Astrocyte (in vitro differentiated cells and primary cell): ENCODE measurements at places on chromosomes 2 and 18. TPM values are rescaled to one million over a fixed set of nuclear protein-coding genes. Genes with fewer than 3 reads are reported as not detected.

GRCh38 chr2:10531874-10532637 is 83.9 kb upstream of the ODC1 start:
- DNase-seq, result no peak
- H3K4me3 ChIP-seq, result no peak overlapping the region
- H3K36me3 ChIP-seq, result no peaks in the 10 kb centered on the region
- peaks cover 16% of the 10 kb centered on the region for H3K4me1 ChIP-seq

DNA sequence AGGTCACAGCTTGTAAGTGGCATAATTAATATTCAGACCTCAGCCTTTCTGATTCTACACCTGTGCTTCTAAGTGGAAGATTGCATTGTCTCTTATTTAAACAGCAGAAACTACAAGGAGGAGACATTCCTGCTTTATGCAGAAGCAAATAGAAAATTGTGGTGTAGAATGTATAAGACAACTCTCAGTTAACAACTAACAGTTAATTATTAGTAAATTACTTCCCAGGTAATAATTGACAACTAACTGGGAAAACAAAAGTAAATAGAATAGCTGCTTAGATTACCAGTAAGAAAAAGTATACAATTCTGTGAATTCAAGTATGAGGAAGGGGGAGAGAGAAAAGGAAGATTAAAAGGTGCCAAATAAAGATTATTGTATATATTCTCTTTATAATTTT is 1210.5 kb upstream of the GYPC start:
- H3K27ac ChIP-seq, result no peak overlapping the region
- H3K4me1 ChIP-seq, result no peaks in the 10 kb centered on the region
- no peaks in the 10 kb centered on the region for H3K27me3 ChIP-seq
- no peak for DNase-seq
- H3K4me3 ChIP-seq, result no peak overlapping the region

- H3K4me1 ChIP-seq, result peaks cover 8% of the 10 kb centered on the region
- no peaks in the 10 kb centered on the region for H3K27me3 ChIP-seq
- H3K4me3 ChIP-seq, result no peak overlapping the region
- H3K36me3 ChIP-seq, result no peaks in the 10 kb centered on the region
Observed at GRCh38 chr18:67400502-67401117, 115.9 kb downstream of the DSEL start.

- H3K36me3 ChIP-seq, result no peaks in the 10 kb centered on the region
- DNase-seq, result no peak
- H3K27me3 ChIP-seq, result no peaks in the 10 kb centered on the region
- H3K27ac ChIP-seq, result no peak overlapping the region
Observed at GRCh38 chr2:59986511-59986910, 566.9 kb downstream of the BCL11A start.

- peak; percentile 39 for DNase-seq
- H3K27ac ChIP-seq, result no peak overlapping the region
- H3K4me3 ChIP-seq, result no peak overlapping the region
- peaks cover 10% of the 10 kb centered on the region for H3K27me3 ChIP-seq
- H3K36me3 ChIP-seq, result no peaks in the 10 kb centered on the region
- peaks cover 5% of the 10 kb centered on the region for H3K4me1 ChIP-seq
Observed at GRCh38 chr18:62437235-62438017, 85.4 kb upstream of the ZCCHC2 start.

DNA sequence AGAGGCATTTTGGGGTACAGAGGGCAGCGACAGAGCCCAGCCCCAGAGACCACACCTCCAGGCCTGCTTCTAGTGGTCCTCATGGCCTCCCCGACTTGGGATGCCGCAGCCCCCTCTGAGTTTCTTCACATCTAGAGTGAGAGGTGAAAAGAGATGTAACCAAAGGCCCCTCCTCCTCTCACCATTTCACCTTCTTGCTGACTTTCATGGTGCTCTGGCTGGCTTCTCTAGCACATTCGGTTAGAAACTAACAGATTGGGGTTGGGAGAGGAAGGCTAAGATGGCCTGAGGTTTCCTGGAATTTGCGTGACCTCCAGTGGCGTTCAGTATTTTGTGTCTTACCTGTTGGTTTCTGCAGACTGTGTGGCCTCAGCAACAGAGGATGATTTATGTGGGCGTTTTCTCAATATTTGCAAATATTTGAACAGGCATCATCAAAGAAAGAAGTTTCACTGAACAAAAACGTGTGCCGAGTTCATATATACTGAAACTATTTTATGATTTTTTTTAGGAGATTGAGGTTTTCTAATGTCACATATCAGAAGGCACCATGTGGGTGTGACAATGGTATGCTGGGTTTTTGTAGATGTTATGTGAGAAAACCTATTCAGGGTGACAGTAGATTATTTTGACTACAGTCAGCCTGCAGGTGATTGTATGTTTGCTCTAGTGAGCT is 69.9 kb upstream of the BCL2L11 start:
- no peaks in the 10 kb centered on the region for H3K36me3 ChIP-seq
- H3K27me3 ChIP-seq, result peaks cover 25% of the 10 kb centered on the region
- no peaks in the 10 kb centered on the region for H3K4me1 ChIP-seq
- no peak for DNase-seq

DNA sequence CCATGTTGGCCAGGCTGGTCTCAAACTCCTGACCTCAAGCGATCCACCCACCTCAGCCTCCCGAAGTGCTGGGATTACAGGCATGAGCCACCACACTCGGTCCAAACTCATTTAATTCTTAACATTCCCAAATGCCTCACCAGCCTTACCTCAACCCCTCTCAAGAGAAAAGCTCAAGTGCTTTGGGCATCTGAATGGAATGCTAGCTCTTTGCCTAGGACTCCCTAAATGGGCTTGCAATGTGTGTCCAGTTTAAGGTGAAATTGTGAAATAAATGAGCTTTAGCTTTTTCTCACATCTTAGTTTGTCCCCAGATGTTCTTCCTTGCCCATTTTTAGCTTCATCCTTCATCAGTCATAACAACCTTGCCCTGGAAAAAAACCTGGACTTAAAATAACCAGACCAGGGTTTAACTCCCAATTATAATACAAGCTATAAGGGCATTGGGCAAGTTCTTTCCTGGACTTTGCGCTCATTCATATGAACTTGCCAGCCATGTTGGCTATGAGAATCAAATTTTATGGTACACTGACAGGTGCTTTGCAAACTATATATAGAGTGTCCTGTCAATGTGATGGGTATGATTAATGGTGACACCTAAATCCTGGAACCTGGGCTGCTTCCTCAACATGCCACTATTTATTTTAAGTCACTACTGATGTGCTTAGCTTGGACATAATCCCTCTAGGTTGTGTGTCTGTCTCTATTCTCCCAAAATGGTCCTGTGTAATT is 95.1 kb upstream of the SERPINE2 start:
- no peaks in the 10 kb centered on the region for H3K36me3 ChIP-seq
- H3K27ac ChIP-seq, result no peak overlapping the region
- H3K4me1 ChIP-seq, result no peaks in the 10 kb centered on the region
- H3K27me3 ChIP-seq, result no peaks in the 10 kb centered on the region
- H3K4me3 ChIP-seq, result no peak overlapping the region
- DNase-seq, result peak; percentile 48

- H3K4me3 ChIP-seq, result no peak overlapping the region
- no peaks in the 10 kb centered on the region for H3K27me3 ChIP-seq
- H3K36me3 ChIP-seq, result no peaks in the 10 kb centered on the region
- DNase-seq, result no peak
- H3K4me1 ChIP-seq, result peaks cover 9% of the 10 kb centered on the region
- H3K27ac ChIP-seq, result no peak overlapping the region
Observed at GRCh38 chr2:120898496-120898895, 162.8 kb downstream of the GLI2 start.

DNA sequence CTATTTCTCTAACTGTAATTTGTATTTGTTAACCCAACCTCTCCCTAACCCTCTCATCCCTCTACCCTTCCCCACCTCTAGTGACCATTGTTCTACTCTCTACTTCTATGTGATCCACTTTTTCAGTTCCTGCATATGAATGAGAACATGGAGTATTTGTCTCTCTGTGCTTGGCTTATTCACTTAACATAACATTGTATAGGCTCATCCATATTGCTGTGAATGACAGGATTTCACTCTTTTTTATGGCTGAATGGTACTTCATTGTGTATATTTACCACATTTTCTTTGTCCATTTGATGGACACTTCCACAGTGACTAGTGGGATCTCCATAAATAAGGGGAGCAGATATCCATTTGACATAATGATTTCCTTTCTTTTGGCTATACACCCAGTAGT is 103.7 kb downstream of the PLEKHM3 start:
- no peak overlapping the region for H3K27ac ChIP-seq
- H3K4me3 ChIP-seq, result no peak overlapping the region
- DNase-seq, result no peak
- peaks cover 8% of the 10 kb centered on the region for H3K4me1 ChIP-seq

- no peak overlapping the region for H3K4me3 ChIP-seq
- H3K27ac ChIP-seq, result no peak overlapping the region
- no peaks in the 10 kb centered on the region for H3K36me3 ChIP-seq
- peaks cover 8% of the 10 kb centered on the region for H3K4me1 ChIP-seq
- no peaks in the 10 kb centered on the region for H3K27me3 ChIP-seq
Observed at GRCh38 chr2:39618736-39619135, 47.0 kb upstream of the TMEM178A start.

- no peak overlapping the region for H3K4me3 ChIP-seq
- H3K27me3 ChIP-seq, result no peaks in the 10 kb centered on the region
- DNase-seq, result no peak
- H3K36me3 ChIP-seq, result no peaks in the 10 kb centered on the region
- no peaks in the 10 kb centered on the region for H3K4me1 ChIP-seq
Observed at GRCh38 chr2:37550190-37550589, 121.3 kb downstream of the CDC42EP3 start.

DNA sequence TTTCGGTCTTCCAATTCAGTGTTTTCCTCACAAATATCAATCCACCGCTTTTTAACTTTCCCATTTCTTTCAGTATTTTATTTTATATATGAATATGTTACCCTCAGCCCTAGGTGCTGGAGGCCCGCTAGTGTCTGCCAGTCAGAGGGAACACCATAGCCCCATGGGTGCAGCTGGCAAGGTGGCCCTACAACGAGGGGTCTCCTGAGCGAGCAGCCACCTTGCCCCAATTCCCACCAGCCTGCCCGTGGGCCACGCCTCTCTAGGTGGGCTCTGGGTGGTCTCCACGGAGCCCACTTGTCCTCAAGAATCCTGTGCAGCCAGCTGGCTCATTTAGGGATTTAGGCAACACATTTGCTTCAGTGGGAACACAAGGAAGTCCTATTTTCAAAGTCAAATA is 72.5 kb upstream of the RGPD5 start:
- H3K4me3 ChIP-seq, result no peak overlapping the region
- no peaks in the 10 kb centered on the region for H3K36me3 ChIP-seq
- DNase-seq, result no peak
- no peaks in the 10 kb centered on the region for H3K4me1 ChIP-seq

- H3K4me1 ChIP-seq, result no peaks in the 10 kb centered on the region
- H3K4me3 ChIP-seq, result no peak overlapping the region
- DNase-seq, result no peak
- H3K27me3 ChIP-seq, result no peaks in the 10 kb centered on the region
Observed at GRCh38 chr2:41621563-41621962, 426.3 kb upstream of the PKDCC start.

- no peaks in the 10 kb centered on the region for H3K36me3 ChIP-seq
- no peak overlapping the region for H3K27ac ChIP-seq
- no peaks in the 10 kb centered on the region for H3K27me3 ChIP-seq
- H3K4me1 ChIP-seq, result no peaks in the 10 kb centered on the region
- no peak overlapping the region for H3K4me3 ChIP-seq
Observed at GRCh38 chr2:49754381-49754780, 600.1 kb upstream of the FSHR start.

DNA sequence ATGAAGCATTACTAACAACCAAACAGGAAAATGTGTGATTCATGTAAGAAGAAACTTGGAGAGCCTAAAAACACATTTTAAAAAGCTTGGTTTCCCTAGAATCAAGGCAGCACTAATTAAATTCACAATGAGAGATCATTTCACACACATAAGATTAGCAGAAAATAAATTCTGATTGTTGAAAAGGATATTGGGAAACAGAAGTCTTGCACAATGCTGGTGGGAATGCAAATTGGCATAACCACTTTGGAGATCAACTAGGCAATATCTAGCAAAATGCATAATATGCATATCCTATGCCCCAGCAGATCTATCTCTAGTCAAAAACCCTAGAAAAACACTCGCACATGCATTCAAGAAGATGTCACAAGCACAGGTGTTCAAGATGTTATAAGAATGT is 75.3 kb upstream of the SIX3 start:
- no peaks in the 10 kb centered on the region for H3K36me3 ChIP-seq
- no peak overlapping the region for H3K4me3 ChIP-seq
- H3K4me1 ChIP-seq, result no peaks in the 10 kb centered on the region
- H3K27me3 ChIP-seq, result peaks cover 6% of the 10 kb centered on the region
- no peak for DNase-seq
- no peak overlapping the region for H3K27ac ChIP-seq

DNA sequence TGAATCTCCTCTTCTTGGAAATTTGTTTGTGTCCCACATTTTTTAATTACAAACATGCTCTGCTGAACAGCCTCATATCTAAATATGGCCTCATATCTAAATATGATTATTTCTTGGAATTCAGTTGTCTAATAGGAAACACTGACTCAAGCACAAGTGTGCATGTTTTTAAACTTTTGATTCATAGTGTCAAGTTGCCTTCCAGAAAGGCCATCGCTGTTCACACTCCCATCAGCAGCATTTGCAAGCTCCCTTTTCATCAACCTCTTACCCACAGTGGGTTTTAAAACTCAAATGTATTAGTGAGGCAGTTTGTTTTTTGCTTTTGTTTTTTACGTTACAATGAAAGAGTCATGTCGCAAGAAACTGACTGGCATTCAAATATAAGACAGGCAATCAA is 65.2 kb upstream of the SMAD2 start:
- H3K4me1 ChIP-seq, result no peaks in the 10 kb centered on the region
- H3K27ac ChIP-seq, result no peak overlapping the region

DNA sequence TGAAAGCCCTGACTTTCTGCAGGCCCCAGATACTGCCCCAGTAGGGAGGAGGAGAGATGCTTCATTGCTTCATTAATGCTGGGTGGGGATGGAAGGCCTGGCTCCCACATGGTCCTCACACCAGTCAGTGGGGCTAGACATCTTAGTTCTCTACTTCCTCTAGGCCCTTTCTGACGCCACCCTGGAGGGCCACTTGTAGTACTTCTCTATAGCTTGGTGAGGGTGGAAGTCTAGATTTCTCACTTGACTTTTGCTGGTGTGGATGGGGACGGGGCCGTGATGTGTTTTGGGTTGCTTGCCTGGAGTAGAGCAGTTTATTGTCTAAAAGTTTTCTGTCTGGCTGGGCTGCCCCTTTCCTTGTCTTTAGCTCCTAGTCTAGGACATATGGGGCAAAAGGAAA is 18.7 kb downstream of the MERTK start:
- peaks cover 4% of the 10 kb centered on the region for H3K4me1 ChIP-seq
- H3K27ac ChIP-seq, result no peak overlapping the region
- peaks cover 5% of the 10 kb centered on the region for H3K27me3 ChIP-seq

PLGLB1 gene
- 0.59 and 1.8 TPM in 2 replicates for total RNA-seq

COL4A4 gene
- 0.36 and 0.62 TPM in 2 replicates for total RNA-seq

EFHD1 gene
- total RNA-seq, result 15.7 and 18.8 TPM in 2 replicates

MARS2 gene
- 8.2 and 8.6 TPM in 2 replicates for total RNA-seq

PDCL3 gene
- 35.4 and 35.5 TPM in 2 replicates for total RNA-seq

SMYD1 gene
- total RNA-seq, result not detected in 2 replicates

NAT8 gene
- not detected in 2 replicates for total RNA-seq

UGT1A10 gene
- total RNA-seq, result not detected in 2 replicates

TMEM37 gene
- total RNA-seq, result 1.6 and 3.3 TPM in 2 replicates
